ENCODE measurements at places on chromosomes 16 and 17.

GRCh38 chr16:82061861-82062525, 26.9 kb downstream of the HSD17B2 start:
- no peak for DNase-seq

- peak; percentile 8 for DNase-seq
Observed at GRCh38 chr17:60971515-60972369, 294.1 kb downstream of the BCAS3 start.

- no peak for DNase-seq
Observed at GRCh38 chr16:57663917-57664661, 4.0 kb upstream of the ADGRG3 start.

- no peak for DNase-seq
Observed at GRCh38 chr17:73133911-73134649, 30.7 kb upstream of the SSTR2 start.

DNA sequence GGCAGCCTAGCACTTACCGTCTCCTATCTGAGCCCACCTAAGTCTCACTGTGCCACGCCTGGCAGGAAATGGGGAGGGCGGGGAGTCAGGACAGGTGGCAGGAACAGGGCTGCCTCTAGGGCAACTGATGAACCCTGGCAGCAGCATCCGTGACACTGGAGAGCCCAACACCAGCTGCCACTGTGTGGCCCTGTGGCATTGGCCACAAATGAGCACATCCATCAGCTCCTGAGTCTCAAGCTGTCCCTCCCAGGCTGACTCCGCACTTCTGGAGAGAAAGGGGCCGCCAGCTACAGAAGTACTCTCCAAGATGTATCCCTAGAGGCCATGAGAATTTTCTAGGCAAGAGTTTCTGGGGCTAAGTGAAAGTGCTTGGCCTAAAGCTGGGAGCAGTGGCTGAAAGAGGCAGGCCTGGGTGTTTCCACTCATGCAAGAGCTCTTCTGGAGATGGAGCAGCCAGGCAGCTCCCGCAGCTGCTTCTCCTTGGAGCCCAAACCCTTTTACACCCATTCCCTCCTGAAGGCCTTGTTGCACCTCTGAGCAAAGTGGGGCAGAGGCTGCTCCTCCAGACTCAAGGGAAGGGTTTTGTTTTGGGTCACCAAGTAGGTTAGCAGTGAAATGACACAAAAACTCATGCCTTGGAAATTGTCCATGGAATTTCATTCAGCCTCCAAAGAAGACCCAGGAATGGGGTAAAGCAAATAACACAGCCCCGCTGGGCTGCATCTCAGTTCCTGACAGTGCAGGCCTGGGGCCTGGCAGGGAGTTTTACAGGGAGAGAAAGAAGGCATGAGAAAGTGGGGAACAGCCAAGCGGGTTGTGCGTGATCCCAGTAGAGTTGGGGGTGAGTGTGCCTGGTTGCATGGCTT, 25.8 kb downstream of the PEMT start:
- no peak for DNase-seq

DNA sequence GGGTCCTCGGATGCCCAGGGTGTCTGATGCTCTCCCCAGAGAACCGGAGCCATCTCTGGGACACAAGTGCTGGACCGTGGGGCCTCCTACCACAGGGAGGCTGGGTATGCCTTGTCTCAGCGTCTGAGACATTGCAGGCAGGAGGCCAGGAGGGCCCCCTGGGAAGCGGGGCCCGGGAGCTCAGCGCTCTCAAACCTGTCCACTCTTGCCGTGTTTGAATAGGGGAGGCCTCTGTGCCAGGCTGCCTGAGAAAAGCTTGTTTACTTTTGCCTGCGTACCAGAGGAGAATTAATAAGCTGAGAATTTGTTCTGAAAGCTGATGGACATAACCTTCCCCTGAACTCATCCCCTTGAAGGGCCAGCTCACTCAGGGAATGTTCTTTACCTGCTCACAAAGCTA, 163.8 kb downstream of the NTN1 start:
- no peak for DNase-seq

DNA sequence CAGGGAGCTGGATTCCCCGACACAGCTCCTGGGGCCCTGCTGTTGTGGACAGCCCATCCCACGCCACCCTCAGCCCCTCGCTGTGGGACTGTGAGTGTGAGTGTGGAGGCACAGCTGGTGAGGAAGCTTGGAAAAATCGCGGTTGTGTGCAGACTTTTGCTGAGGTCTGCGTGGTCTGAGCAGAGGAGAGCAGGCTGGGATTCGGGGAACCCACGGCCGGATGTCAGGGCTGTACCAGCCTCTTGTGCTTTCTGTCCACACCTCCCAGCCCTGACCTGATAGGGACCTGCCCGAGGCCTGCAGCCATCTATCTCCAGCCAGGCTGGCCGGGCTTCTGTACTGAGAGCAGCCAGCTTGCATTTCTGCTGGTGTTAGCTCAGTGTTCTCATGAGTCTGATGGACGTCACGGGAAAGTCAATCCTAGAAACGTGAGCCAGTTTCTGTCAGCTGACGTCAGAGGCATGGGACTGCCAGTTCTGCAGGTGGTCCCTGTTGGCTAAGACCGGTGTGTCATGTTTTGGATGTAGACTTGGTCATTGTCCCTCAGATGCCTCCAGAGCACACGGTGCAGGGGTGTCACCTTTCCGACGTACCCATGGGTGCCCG, 72.8 kb upstream of the ZNF750 start:
- no peak for DNase-seq

DNA sequence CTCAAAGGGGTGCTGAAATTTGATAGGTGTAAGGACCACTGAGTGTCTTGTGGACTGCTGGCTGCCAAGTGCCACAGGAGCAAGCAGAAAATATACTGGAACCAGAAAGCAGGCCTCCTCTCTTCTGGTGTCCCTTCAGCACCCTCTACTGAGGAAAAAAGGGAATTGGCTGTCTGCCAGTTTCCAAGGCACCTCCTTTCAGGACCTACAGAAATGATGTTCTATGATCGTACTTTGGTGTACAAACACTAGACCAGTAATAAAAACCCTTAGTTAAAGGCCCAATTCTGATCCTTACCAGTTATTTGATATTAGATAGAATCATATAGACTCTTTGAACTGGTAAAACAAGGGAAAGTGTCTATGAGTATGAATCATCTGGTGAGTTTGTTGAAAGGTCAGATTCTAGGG, 35.8 kb upstream of the BCAS3 start:
- DNase-seq = peak; percentile 87

- peak; percentile 74 for DNase-seq
Observed at GRCh38 chr17:31558748-31559583, 167.5 kb downstream of the RAB11FIP4 start.

DNA sequence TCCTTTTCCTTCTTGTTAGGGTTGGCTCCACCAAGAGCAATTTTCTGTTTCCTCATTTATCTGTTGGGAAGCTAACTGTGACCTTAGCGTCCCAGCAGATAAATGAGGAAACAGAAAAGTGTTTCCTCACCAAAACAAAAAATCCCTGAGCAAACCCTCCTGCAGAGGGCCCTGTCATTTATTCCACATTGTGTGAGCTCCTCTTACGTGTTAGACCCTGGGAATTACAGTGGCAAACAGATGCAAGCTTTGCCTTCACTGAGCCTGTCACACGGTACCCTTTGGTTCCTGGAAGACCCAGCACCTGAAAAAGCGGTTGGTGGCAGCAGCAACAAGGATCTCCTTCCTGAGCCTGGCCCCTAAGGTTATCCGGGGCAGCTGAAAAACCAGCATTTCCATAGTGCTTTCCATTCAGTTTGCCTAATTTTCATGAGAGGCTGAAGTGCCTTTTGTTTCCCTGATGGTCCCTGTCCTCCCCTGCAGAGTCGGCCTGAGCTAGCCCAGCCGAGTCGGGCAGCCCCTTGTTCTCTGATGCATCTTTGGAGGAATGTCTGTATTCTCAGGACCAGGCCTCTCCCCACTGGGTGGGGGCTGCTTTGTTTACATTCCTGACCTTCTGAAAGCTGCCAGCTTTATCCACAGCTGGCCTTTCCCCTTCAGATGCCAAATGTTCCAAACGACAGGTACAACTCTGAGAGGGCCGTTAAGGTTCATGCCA, 34.7 kb downstream of the YPEL2 start:
- DNase-seq = peak; percentile 30

DNA sequence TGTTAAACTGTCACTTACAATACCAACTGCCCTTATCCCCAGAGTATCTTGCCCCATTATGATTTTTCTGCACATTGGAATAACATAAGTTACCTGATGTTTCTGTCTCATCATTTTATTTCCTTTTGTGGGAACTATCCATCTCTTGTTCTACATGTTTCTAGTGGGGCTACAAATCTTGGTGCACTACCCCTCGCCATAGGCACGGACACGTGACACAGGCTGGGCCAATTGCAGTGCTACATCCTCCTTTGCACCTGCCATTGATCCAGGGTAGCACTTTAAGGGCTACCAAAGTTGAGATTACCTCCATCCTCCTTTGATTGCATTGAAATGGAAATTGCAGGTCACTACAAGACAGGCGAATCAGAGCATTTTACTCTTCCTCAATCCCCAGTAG, 14.2 kb upstream of the SYT17 start:
- no peak for DNase-seq

DNA sequence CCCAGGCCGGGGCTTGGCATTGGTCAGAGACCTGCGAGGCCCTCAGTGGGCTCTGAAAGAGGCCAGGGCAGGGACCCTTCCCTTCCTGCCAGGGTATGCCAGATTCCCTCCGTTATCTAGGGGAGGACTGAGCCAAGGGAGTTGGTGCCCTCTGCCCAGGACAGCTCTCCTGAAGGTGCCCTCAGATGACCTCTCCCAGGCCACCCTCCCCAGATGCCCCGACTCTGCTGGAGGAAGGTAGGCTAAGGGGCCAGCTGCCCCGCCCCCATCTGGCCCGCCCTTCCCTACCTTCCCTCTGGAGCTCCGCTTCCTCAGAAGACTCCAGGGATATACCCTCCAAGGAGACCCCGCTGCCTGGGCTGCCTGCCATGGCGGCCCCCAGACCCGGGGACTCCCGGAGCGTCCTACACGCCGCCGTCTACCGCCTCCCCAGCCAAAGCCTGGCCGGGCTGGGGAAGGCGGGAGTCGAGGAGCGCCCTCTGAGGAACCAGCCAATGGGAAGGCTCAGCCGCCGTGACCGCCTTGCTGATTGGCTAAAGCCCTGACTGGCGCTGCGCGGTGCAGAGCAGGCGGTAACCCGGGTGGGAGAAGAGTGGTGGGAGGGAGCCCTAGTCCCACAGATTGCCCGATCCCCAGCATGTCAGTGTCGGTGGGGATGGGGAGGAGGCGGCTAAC, 7.0 kb downstream of the MPP2 start:
- DNase-seq = peak; percentile 91

- no peak for DNase-seq
Observed at GRCh38 chr17:61575352-61575975, 15.6 kb downstream of the NACA2 start.

GRCh38 chr16:74449470-74449869, 28.2 kb upstream of the CLEC18B start:
- no peak for DNase-seq

DNA sequence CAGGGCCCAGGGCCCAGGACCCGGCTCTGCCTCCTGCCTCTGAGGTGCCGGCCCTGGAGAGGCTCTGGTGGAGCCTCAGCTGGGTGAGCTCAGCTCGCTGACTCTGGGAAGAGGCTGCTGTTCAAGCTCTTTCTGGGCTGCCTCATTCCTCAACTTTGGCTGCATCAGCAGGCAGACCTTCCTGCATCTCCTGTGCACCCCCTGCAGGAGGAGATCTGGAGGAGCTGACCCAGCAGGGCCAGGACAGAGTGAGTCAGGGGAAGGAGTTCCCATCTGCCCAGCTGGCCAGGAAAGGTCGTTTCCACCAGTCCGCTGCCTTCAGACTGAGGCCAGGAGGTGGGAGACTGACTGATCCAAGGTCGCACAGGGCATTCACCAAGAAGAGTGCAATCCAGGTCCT, 10.7 kb downstream of the CRHR1 start:
- no peak for DNase-seq

- peak; percentile 48 for DNase-seq
Observed at GRCh38 chr16:1863681-1864460, 8.1 kb downstream of the MEIOB start.

GRCh38 chr16:31355431-31356100, 590 bp downstream of the ITGAX start:
- no peak for DNase-seq

All from NCI-H345 (cell line).